Upper lobe of left lung (tissue), 6 donors: ENCODE measurements at places on chromosomes 2 and 18.

DNA sequence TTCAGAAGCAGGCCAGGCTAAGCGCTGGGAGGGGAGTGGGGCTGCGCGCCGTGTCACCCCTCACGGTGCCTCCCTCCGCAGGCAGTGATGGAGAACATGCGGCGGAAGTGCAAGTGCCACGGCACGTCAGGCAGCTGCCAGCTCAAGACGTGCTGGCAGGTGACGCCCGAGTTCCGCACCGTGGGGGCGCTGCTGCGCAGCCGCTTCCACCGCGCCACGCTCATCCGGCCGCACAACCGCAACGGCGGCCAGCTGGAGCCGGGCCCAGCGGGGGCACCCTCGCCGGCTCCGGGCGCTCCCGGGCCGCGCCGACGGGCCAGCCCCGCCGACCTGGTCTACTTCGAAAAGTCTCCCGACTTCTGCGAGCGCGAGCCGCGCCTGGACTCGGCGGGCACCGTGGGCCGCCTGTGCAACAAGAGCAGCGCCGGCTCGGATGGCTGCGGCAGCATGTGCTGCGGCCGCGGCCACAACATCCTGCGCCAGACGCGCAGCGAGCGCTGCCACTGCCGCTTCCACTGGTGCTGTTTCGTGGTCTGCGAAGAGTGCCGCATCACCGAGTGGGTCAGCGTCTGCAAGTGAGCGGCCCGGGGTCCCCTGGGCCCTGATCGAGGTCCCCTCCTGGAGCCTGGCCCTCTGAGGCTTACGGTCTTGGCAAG, 12.2 kb downstream of the WNT10A start:
- DNase-seq, result peak; percentile 70

DNA sequence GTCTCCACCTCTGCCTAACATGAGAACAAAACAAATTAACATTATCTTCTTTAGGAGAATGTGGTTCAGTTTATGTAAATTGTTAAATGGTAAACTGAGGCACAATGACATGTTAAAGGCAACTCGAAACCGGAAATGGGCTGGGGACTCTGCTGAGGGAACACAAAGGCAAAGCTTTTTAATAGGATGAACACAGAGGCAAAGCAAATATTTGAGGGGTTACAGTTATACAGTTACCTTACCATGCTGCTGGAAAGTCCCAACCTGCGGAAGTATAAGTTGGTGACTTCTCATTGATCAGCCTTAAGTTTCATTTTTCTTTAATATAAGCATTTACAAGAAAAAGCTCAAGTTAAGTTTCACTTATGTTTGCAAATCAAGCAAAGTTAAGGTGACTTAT, 195.0 kb downstream of the DLGAP1 start:
- DNase-seq, result no peak

- DNase-seq, result peak; percentile 62
Measured at GRCh38 chr2:218387369-218388194, 5.5 kb downstream of the SLC11A1 start.

DNA sequence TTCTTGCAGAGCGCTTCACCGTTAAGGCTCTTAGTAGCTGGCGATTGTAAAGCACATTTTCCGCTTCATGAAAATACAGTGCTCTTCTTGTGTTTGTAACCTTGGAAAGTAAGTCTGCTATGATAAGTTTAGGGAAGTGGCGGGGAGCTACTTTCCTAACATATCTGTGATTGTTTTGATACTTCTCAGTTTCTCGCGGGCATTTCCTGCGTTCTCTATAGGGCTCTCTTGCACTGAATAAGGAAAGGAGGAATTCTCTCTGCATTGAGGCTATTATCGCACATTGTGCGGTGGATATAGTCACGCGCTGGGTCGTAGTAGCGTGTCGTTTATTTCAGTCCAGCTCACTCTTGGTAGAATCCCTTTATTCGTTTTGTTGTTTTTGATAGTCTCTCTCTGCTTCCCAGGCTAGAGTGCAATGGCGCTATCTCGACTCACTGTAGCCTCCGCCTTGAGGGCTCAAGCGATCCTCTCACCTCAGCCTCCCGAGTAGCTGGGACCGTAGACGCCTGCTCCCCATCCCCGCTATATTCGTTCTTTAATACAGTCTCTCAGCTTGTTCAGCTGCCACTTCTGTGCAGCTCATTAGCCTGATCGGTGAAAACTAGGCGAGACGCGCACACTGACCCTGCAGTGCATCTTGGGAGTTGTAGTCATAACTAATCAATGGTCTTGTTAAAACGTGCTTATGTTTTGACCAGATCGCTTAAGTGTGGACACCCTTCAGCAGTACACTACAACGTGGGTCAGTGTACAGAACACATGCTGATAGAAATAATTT, 1.0 kb upstream of the PPP4R3B start:
- DNase-seq, result no peak

DNA sequence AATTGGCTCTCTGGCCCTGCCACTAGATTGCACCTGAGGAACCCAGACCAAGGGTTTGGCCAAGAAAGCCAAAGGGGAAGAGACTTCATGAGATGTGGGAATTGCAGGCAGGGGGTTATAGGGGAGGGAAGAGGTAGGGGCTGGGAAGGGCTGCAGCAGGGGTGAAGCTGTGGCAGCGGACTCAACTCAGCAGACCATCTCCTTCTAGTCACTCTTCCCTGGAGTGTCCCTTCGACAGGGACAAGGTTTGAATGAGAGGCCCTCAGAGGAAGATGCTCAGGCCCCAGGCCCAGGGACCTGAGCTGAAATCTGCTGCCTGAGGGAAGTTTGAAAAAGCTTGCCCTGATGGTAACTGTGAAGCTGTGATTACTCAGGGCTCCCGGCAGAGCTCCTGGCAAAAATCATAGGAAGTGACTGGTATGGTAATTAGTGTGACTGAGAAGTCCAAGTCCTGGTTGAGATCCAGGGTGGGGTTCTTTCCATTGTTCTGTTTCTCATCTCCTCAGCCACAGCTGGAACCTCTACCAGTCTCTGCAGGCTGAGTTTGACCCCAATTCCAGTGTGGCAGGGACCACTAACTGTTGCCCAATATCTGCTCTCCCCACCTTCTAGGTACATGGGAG, 300.9 kb downstream of the CYP26B1 start:
- DNase-seq, result no peak
